ENCODE measurements at places on chromosomes 12 and 14.

- no peak for DNase-seq
Observed at GRCh38 chr14:30227436-30227835, 299.8 kb upstream of the PRKD1 start.

DNA sequence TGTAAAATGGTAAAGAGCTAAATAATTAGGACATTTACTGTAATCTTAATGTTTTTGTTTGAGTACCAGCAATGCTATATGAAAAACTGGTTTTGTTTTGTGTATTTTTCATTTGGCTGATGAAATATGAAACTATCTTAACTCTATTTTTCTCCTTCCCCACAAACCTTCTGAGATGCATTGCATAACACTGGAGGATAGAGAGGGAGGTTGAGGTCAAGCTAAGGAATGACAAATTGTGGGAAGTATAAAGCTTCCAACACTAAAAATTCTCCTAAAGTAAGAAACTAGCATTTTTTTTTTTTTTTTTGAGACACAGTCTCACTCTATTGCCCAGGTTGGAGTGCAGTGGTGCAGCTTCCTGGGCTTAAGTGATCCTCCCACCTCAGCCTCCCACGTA lies 31.5 kb upstream of the SRP54 start:
- no peak for DNase-seq

DNA sequence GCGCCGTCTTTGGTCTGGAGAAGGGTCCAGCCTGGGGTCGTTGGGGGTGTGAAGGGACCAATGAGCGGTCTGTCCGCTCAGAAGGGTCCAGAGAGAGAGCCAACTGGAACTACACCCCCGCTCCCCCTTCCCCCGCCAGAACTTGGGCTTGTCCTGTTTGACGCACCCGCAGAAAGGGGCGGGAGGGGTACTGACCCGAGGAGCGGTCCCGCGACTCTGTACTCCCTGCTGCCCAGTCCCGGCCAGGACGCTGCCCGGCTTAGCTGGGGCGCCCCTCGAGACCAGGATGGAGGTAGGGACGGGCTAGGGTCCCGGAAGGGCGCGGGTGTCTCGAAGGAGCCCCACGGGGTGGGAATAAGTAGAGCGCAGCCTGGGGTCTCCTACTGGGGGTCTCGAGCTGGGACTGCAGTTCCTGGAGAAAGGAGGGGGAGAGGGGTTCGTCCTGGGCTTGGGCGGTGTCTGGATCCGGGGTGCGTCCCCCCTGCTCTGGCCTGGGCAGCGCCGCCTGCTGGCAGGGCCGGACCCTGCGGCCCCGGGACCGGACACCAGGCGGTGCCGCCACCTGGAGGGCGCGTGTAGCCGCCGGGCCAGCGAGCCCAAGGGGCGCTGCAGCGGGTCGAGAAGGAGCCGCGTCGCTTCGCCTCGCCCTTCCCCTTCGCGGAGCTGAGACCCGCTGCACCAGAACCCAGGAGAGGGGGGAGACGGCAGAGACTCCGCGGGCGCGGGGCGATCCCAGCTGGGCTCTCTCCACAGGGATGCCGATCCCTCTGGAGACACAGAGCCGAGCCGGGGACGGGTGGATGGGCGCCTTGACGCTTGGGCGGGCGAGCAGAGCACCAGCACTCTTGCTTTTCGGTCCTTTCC lies 3.8 kb upstream of the CACNB3 start:
- DNase-seq, result peak; percentile 73

DNA sequence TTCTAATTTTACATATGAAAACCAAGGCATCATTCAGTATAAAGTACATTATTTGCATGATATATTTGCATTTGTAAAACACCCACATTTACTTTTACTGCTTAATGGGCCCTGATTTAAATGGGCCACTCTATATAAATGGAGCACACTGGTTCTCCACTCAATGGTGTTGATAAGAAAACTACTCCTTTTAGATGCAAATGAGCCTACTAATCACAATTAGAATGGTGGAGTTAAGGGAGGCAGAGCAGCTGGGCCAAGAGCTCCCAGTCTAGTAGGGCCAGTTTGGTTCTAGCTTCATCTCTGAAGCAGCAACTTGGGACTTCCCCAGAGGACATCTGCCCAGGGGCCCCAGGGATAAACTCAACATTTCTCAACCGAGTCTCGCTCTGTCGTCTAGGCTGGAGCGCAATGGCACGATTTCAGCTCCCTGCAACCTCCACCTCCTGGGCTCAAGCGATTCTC lies 120.7 kb downstream of the FOXN3 start:
- no peak for DNase-seq

GRCh38 chr14:93464271-93464670 lies 33.5 kb downstream of the UNC79 start:
- no peak for DNase-seq
